ENCODE measurements at places on chromosomes 3 and 15.

DNA sequence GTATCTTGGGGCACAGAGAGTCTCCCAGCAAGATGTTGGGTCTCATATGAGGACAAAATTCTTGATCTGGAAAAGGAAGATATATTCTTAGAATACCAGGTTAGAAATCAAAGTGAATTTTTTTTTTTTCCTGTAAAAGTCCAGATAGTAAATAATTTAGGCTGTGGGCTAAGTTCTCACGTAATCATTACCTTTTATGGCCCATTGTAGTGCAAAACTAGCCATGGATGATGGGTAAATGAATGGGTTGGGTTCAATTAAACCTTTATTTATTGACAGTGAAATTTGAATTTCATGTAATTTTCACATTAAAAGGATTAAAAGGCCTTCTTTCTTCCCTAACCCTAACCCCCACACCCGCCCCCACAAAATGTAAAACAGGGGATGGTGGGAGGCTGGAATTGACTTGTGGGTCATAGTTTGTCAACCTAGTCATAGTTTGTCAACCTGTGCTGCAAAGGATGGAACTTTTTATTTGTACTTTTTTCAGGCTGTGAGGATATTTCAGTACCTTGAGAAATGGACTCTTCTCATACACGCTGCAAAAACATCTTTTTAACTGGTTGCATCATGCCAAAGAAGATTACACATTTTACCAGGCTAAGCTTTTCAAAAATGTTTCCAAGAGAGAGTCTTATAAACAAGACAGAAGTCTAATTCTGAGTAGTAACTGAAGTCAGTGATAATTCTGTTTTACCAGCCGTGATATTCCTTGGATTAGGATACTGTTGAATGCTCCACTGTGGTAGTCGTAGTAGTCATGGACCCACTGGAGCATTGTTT, 138.8 kb downstream of the AKAP13 start:
- no peak for DNase-seq

GRCh38 chr15:68081869-68082505, 27.9 kb downstream of the PIAS1 start:
- DNase-seq = no peak

GRCh38 chr15:27845535-27846369, 253.4 kb downstream of the OCA2 start:
- DNase-seq = no peak

DNA sequence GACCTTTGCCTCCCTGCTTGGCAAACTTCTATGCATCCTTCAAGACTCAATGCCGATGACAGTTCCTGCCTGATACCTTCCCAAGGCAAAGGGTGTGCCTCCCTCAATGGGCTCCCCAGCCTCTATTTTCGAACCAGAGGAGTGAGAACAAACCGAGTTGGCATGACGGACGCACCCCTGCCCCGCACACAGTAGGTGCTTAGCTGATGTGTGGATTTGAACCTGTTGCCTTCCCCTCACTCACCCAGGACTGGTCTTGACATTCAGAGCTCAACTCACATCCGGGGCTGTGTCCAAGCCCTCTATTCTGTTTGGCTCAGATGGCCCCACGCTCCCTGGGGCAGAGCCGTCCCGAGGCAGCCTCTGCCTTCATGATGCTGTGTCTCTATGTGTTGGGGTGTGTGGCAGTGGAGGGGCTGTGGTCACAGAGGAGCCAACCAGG, 52.2 kb upstream of the SLC6A11 start:
- DNase-seq = no peak

DNA sequence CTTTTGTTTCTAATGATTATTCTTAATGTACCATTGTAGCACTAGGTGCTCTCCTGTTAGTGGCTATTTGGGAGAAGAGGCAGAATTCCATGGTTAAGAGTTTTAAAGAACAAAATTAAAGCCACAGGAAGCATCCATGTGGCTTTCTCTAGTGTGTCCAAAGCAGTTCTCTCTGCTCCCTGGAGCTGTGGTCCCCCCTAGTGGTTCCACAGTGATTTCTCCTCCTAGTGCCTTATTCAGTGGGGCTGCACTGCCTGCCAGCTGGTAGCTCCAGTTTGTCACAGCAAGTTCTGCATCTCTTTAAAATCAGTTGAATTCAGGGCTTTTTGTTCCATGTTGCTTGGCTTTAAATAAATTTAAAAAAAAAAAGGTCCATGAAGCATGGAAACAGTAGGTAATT, 39.6 kb upstream of the FAM98B start:
- DNase-seq = no peak

GRCh38 chr3:106215047-106215446, 346.2 kb upstream of the CBLB start:
- DNase-seq = no peak

- no peak for DNase-seq
These were observed 18.2 kb downstream of the NFKBIZ start for GRCh38 chr3:101867511-101867910.

DNA sequence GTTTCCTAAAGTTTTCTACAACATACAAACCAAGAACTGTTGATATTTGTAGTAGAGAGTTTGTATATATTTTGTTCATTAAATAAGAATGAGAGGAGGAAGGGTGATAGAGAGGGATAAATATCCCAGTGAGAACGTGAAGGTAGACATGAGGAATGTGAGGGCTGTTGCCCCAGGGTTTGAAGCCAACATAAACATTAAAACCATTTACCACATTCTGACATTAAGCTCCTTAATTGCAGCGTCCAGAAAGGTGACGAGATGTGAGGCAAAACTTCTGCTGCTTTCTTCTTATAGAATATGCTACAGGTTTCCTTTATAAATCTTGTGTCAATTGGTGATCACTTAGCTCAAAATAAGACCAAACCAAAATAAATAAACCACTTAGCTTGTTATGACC, 267.8 kb upstream of the CNTN4 start:
- no peak for DNase-seq

GRCh38 chr15:80403712-80404056, 498 bp upstream of the ARNT2 start:
- no peak for DNase-seq

- DNase-seq = no peak
These were observed 110.1 kb upstream of the PLXNA1 start for GRCh38 chr3:126872701-126873342.

GRCh38 chr15:33086500-33087121, 107.9 kb downstream of the FMN1 start:
- DNase-seq = no peak

DNA sequence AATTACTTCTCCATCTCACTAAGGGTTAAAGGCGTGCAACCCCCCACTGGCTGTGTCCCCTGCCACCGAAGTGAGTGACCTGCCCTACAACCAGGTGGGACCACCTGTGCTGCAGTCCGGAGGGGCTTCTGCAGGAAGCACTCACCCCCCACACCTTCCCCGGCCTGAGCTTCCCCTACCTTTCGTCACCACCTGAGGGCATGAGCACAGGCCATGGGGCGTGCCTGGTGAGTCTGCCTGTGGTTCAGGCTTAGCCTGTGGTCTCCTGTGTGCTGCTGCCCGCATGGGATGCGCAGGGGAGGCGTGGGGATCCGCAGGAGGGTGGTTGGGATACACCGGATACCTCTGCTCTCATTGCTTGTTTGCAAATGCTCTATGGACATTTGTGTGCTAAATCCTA, 46.0 kb downstream of the KLHL25 start:
- no peak for DNase-seq

GRCh38 chr3:17050071-17050470, 165.3 kb downstream of the PLCL2 start:
- DNase-seq = no peak

DNA sequence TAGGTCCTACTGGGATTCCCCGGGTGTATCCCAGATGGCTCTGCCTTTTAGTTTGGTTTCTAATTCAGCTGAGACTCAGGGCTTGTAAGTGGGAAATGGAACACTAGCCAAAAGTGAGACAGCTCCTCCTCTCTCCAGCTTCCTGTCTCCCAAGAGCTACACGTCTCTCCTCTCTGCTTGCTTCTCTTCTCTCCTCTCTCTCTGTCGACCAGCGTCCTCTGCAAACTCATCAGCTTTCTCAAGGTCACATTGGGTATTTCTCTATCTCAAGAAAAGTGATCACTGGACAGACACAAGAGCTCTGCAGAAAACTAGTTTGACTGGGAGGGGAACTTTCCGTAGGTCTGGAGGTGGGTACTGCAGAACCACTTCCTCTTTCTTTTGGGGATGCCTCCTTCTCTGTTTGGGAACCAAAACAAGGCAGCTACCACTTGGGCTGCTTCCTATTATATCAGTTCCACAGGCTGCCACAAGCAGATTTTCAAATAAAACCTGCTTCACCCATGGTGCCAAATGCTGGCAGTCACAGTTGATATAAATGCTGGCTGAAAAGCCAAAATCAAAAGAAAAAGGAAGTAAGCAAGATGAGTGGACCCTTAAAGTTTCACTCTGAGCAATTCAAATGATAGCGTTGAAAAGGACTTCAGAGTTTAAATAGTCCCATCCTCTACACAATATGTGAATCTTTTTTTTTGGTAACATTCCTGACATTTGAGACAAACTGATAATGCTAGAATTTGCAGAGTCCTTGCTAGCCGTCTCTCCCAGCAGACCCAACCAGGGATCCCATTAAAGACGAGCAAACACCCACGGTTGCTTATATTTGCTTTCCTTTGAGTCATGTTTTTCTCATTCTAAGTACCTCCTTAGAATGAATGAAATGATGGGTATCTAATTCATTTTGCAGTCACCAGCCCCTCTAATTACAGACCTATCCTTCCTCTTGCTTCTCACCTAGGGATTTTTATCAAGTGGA, 7.2 kb upstream of the DYNC1LI1 start:
- no peak for DNase-seq

DNA sequence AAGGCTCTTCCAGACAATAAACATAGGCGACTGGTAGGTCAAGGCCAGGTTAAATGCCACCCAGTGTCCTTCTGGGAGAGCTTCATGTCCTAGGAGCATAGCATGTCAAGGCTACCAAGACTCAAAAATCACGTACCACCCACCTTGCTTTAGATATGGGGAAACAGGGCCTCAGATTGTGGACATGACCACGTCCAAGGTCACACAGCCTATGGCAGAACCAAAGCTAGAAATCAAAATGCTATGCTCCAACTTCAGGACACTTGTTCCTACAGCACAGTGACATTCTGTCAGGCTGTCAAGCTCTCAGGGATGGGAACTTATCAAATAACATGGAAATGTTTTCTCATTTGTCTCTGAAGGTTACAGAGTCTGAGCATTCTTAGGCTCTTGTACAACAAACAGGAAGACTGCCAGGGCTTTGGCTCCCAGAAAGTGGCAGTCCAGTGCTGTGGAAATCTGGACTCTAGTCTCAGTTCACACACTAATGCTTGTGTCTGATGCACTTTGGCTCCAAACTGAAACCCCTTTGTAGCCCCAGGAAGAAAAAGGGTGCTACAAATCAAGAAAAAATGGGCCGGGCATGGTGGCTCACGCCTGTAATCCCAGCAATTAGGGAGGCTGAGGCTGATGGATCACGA, 170.4 kb upstream of the LPP start:
- DNase-seq = no peak

- no peak for DNase-seq
These were observed 48.3 kb upstream of the ACP3 start for GRCh38 chr3:132268956-132269355.

GRCh38 chr15:58378241-58379085, 53.3 kb upstream of the LIPC start:
- no peak for DNase-seq

- no peak for DNase-seq
These were observed 29.0 kb upstream of the ZMAT3 start for GRCh38 chr3:179100652-179101051.

GRCh38 chr3:78257951-78258530, 1218.1 kb downstream of the ROBO2 start:
- DNase-seq = no peak

DNA sequence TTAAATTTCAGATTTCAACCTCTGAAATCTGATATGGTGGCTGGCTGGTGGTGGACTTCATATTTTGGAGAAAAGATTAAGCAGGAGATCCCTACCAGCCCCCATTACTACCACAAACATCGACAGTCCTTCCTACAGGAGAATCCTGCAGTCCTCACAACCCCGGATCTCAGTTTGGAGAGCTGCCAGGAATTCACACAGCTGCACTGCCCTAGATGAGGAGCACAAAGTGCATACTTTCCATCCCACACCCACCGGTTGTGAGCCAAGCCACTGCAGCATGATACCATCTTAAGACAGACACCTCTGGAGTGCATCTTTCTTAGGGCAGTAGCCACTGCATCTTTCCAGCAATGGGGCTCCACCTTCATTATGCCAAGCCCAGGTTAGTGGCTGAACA, 185.5 kb upstream of the GPR149 start:
- no peak for DNase-seq

- no peak for DNase-seq
These were observed 222.5 kb downstream of the SNRPN start for GRCh38 chr15:25176991-25177954.

DNA sequence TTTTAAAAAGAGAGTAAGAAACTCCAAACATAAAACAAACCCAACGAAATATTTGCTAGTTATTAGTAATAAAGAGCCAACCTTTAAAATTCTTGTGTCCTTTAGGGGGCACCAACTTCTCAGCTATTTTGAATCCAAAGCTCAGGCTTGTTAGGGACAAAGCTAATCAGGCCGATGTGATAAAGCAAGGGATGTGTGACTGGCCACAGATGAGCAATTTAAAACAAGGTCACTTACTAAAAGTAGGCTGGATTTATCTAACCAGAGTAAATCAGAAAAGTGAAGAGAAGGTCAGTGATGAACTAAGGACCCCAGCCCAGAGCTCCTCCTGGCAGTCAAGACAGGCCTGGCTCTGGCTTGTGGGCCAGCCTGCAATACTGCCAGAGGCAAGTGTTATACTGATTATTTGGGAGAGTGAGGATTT, 108.5 kb downstream of the CYP19A1 start:
- DNase-seq = no peak

- DNase-seq = no peak
These were observed 43.2 kb upstream of the SPPL2A start for GRCh38 chr15:50808728-50809127.

DNA sequence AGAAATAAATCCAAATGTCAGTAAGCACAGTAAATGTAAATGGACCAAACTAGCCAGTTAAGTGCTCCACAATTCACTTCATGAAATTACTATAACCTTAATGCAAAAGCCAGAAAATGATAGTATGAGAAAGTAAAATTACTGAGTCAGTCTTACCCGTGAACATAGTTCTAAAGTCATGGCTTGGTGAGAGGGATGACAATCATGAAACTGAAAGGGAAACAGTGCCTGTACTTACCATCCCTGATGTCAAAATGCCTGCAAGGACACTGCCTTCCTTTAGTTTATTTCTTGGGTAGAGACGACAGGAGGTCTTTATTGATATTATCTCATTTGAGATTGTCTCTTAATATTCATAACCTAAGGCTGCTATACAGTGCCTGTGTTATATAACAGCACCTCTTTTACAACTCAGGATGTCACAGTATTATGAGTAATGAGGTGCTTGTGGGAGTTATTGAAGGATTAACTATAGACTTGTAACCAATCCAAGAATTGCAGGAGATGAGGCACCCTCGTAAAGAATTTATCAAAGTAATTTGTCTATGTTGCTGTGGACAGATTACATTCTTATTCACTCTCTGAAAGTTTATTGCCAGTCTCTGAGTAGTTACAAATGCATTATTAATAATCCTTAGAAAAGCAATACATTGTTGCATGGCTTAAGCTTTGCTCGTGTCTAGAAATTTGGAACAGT, 142.9 kb upstream of the BFSP2 start:
- DNase-seq = no peak
